ENCODE measurements at places on chromosomes 2 and 18. TPM values are rescaled to one million over a fixed set of nuclear protein-coding genes. Genes with fewer than 3 reads are reported as not detected.

Gene DTNA
- 32.9 TPM for total RNA-seq

GRCh38 chr2:200350850-200351285 lies 44.4 kb downstream of the SPATS2L start:
- no peaks in the 10 kb centered on the region for H3K36me3 ChIP-seq
- no peaks in the 10 kb centered on the region for H3K27me3 ChIP-seq
- H3K4me3 ChIP-seq: no peak overlapping the region
- peaks cover 27% of the 10 kb centered on the region for H3K4me1 ChIP-seq
- H3K27ac ChIP-seq: peak overlapping the region; percentile 38

DNA sequence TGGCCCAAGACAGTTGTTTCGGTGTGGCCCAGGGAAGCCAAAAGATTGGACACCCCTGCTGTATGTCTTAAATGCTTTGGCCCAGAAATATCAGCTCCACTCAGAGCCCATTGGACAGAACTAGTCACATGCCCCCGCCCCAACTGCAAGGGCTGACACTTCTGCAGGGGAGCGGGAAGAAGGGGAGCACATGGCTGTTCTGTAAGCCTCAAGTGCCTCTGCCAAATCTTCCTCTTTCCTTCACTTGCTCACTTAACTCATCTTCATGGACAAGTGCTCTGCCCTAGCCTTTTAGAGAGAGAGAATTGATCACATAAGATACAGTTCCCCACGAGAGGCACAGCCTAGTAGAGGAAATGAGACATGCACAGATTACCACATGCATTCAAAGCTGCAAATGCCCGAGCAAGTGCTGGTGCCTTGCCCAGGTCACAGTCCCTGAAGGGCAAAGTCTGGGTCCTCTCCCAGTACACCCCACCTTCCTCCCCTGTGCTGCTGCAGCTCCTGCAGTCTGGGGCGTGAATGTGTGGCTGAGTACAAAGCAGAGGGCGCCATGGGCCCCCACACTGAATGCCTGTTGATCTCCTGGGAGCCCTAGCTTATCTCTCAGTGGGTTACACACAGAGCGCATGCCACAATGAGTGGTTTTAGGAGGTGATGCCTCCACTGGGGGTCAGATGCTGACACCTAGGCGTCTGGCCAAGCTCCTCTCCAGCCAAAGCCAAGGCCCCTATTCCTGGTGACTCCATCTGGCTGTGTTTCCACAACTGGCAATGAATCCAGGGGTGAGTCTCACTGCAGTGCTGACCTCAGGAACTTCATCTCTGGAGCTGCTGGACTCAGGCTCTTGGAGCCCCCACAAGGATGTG lies 135.3 kb downstream of the CTIF start:
- H3K4me3 ChIP-seq: no peak overlapping the region
- DNase-seq: peak; percentile 12
- no peak overlapping the region for H3K27ac ChIP-seq
- no peaks in the 10 kb centered on the region for H3K27me3 ChIP-seq

DNA sequence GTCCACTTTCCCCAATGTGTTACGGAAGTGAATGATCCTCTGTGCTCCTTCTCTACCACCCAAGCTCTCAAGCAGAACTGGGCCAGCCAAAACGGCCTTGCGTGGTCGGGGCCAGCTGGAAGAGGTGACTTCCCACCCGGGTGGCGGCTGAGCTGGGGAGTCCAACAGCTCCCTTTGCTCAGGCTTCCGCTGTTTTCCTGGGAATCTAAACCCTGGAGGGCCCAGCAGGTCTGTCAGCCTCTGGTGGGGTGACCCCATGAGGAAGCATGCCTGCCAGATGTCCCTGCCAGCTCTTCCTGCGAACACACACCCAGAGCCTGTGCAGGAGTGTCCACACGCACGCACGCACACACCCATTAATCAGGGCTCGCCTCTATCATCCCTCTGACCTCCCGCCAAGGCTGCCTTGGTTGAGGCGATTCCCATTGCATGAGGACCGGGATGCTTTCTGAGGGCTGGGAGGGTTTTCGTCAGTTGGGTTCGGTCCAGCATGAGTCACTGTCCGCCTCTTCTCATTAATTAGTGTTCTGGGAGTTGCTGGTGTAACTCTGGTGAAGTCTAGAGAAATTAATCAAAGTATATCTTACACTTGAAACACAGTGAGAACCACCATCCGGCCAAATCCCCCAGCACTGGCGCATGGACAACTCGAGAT lies 90.6 kb downstream of the TWIST2 start:
- H3K27ac ChIP-seq: peak overlapping the region; percentile 25
- H3K4me1 ChIP-seq: peaks cover 22% of the 10 kb centered on the region
- no peaks in the 10 kb centered on the region for H3K36me3 ChIP-seq

- no peak for DNase-seq
- peaks cover 11% of the 10 kb centered on the region for H3K27me3 ChIP-seq
- H3K4me1 ChIP-seq: peaks cover 11% of the 10 kb centered on the region
- no peaks in the 10 kb centered on the region for H3K36me3 ChIP-seq
- H3K4me3 ChIP-seq: no peak overlapping the region
These were observed 1.1 kb upstream of the NEURL3 start for GRCh38 chr2:96506016-96506906.

Gene PRKAG3
- not detected for total RNA-seq

DNA sequence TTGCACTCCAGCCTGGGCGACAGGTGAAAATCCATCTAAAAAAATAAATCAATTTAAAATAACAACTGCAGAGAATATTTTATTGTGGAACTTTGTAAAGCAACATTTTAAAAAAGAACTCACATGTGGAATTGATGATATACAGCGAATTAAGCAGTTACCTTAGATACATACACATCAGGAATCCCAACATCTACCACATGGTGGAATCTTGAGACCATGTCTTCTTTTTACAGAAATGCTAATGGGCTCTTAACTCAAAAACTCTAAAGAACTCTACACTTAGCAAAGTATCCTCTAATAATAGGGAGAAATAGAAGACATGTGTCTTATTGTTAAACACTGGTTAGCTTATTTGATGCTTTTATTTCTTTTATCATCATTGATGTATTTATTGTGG lies 373.6 kb downstream of the CDH7 start:
- H3K4me1 ChIP-seq: no peaks in the 10 kb centered on the region
- H3K27me3 ChIP-seq: no peaks in the 10 kb centered on the region
- H3K4me3 ChIP-seq: no peak overlapping the region
- H3K36me3 ChIP-seq: no peaks in the 10 kb centered on the region
- H3K27ac ChIP-seq: no peak overlapping the region
- DNase-seq: no peak

- no peaks in the 10 kb centered on the region for H3K36me3 ChIP-seq
- peaks cover 10% of the 10 kb centered on the region for H3K4me1 ChIP-seq
- no peak overlapping the region for H3K27ac ChIP-seq
- H3K27me3 ChIP-seq: no peaks in the 10 kb centered on the region
These were observed 91.0 kb downstream of the ICA1L start for GRCh38 chr2:202780514-202781021.

Gene COL4A4
- 0.62 TPM for total RNA-seq

Gene FZD7
- 61.5 TPM for total RNA-seq

- H3K4me3 ChIP-seq: no peak overlapping the region
- no peak overlapping the region for H3K27ac ChIP-seq
- H3K4me1 ChIP-seq: no peaks in the 10 kb centered on the region
- DNase-seq: no peak
- H3K27me3 ChIP-seq: no peaks in the 10 kb centered on the region
These were observed 53.9 kb downstream of the BIN1 start for GRCh38 chr2:127052771-127053691.

GRCh38 chr2:167733747-167734146 lies 513.6 kb downstream of the STK39 start:
- H3K4me3 ChIP-seq: no peak overlapping the region
- no peak overlapping the region for H3K27ac ChIP-seq
- DNase-seq: no peak
- H3K4me1 ChIP-seq: no peaks in the 10 kb centered on the region

Gene POTEE
- total RNA-seq: 0.79 TPM

Gene GALR1
- total RNA-seq: not detected

Gene SOX11
- total RNA-seq: 19.2 TPM

GRCh38 chr2:96204836-96205624 lies 3.6 kb downstream of the STARD7 start:
- H3K36me3 ChIP-seq: no peaks in the 10 kb centered on the region
- H3K27me3 ChIP-seq: no peaks in the 10 kb centered on the region
- peak overlapping the region; percentile 4 for H3K4me3 ChIP-seq
- H3K27ac ChIP-seq: no peak overlapping the region

- no peak overlapping the region for H3K4me3 ChIP-seq
- H3K4me1 ChIP-seq: peaks cover 8% of the 10 kb centered on the region
- H3K27ac ChIP-seq: peak overlapping the region; percentile 83
- H3K36me3 ChIP-seq: no peaks in the 10 kb centered on the region
- H3K27me3 ChIP-seq: no peaks in the 10 kb centered on the region
- peak; percentile 83 for DNase-seq
These were observed 72.8 kb upstream of the TMEFF2 start for GRCh38 chr2:192267484-192267883.

GRCh38 chr2:239930871-239931771 lies 94.0 kb downstream of the NDUFA10 start:
- H3K27me3 ChIP-seq: no peaks in the 10 kb centered on the region
- no peak overlapping the region for H3K27ac ChIP-seq
- DNase-seq: no peak
- peaks cover 6% of the 10 kb centered on the region for H3K4me1 ChIP-seq

GRCh38 chr2:235544689-235544969 lies 50.8 kb downstream of the AGAP1 start:
- DNase-seq: no peak
- H3K36me3 ChIP-seq: no peaks in the 10 kb centered on the region
- H3K4me3 ChIP-seq: no peak overlapping the region
- H3K27ac ChIP-seq: no peak overlapping the region

GRCh38 chr18:48739266-48740067 lies 200.6 kb downstream of the CTIF start:
- no peaks in the 10 kb centered on the region for H3K27me3 ChIP-seq
- H3K4me1 ChIP-seq: peaks cover 21% of the 10 kb centered on the region
- H3K4me3 ChIP-seq: no peak overlapping the region
- H3K27ac ChIP-seq: no peak overlapping the region
- no peaks in the 10 kb centered on the region for H3K36me3 ChIP-seq
- DNase-seq: no peak

Gene RBBP8
- total RNA-seq: 16.7 TPM

- H3K27me3 ChIP-seq: no peaks in the 10 kb centered on the region
- DNase-seq: no peak
- no peaks in the 10 kb centered on the region for H3K36me3 ChIP-seq
- H3K4me1 ChIP-seq: peaks cover 12% of the 10 kb centered on the region
- H3K4me3 ChIP-seq: no peak overlapping the region
- H3K27ac ChIP-seq: no peak overlapping the region
These were observed 45.3 kb downstream of the BMP10 start for GRCh38 chr2:68825866-68826265.

GRCh38 chr2:178531168-178531567 lies 50.9 kb downstream of the PLEKHA3 start:
- no peak overlapping the region for H3K4me3 ChIP-seq
- DNase-seq: no peak
- no peaks in the 10 kb centered on the region for H3K27me3 ChIP-seq
- no peak overlapping the region for H3K27ac ChIP-seq

DNA sequence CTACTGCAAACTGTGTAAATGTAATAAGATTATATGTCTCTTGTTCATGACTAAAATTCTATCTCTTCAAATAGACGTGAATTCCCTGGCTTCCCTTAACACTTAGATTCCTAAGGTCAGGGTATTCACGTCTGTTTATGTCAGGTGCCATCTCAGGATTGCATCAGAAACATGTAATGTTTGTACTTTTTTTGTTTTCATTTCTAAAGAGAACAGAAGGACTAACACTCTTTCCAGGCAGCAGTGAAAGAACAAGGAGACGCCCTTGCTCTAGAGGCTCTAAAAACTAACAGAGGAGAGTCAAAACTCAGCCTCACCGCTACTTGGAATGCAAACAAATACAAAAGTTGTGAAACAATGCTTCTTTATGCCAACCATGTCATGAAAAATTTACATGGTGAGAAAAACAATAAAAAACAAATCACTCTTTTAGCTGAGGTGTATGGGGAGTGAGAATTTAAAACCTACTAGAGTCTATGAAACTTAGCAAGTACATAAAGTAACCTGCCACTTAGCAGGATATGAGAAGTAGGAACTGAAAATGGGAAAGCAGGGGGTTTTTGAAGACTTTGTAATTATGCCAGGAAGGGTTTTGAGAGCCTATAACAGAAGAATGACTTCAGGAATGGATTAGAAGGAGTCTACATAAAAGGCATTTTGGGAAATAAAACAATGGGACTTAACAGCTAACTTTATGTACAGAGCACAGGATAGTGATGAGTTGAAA lies 522.7 kb downstream of the THSD7B start:
- DNase-seq: no peak
- H3K4me3 ChIP-seq: no peak overlapping the region
- no peaks in the 10 kb centered on the region for H3K36me3 ChIP-seq

- H3K4me1 ChIP-seq: no peaks in the 10 kb centered on the region
- no peak overlapping the region for H3K27ac ChIP-seq
- H3K27me3 ChIP-seq: no peaks in the 10 kb centered on the region
- DNase-seq: peak; percentile 26
- no peaks in the 10 kb centered on the region for H3K36me3 ChIP-seq
- H3K4me3 ChIP-seq: no peak overlapping the region
These were observed 281.9 kb downstream of the SRBD1 start for GRCh38 chr2:45329045-45329677.

Gene SALL3
- total RNA-seq: 7.7 TPM

- H3K4me1 ChIP-seq: no peaks in the 10 kb centered on the region
- H3K27ac ChIP-seq: no peak overlapping the region
- H3K27me3 ChIP-seq: no peaks in the 10 kb centered on the region
- no peak overlapping the region for H3K4me3 ChIP-seq
- no peaks in the 10 kb centered on the region for H3K36me3 ChIP-seq
- DNase-seq: peak; percentile 8
These were observed 249.9 kb downstream of the PLCL1 start for GRCh38 chr2:198054299-198054698.

GRCh38 chr2:84942964-84943421 lies 28.0 kb upstream of the KCMF1 start:
- no peak for DNase-seq
- no peak overlapping the region for H3K27ac ChIP-seq
- no peaks in the 10 kb centered on the region for H3K36me3 ChIP-seq
- no peak overlapping the region for H3K4me3 ChIP-seq
- peaks cover 16% of the 10 kb centered on the region for H3K4me1 ChIP-seq
- no peaks in the 10 kb centered on the region for H3K27me3 ChIP-seq

DNA sequence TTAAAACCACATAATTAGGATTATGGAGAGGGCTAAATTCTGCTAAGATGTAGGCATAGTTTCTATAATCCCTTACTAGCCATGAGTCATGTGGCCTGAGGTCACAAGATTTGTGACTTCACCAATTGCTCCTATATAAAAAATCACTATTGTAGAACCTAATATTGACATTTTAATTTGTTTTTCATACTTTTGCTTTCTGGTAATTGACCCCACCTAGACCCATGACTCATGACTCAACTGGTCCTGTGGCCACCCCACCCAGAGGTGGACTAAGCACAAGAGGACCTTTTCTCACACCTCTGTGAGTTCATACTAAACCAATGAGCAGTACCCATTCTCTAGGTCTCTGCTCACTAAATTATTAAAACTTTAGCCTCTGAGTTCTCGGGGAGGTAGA lies 1567.5 kb upstream of the LRRTM1 start:
- H3K36me3 ChIP-seq: no peaks in the 10 kb centered on the region
- no peak for DNase-seq
- H3K27ac ChIP-seq: no peak overlapping the region
- no peak overlapping the region for H3K4me3 ChIP-seq
- H3K27me3 ChIP-seq: no peaks in the 10 kb centered on the region
- no peaks in the 10 kb centered on the region for H3K4me1 ChIP-seq
